ENCODE measurements at places on chromosomes 2 and 18.

- peak; percentile 27 for DNase-seq
Observed at GRCh38 chr2:45888167-45888566, 236.7 kb downstream of the PRKCE start.

DNA sequence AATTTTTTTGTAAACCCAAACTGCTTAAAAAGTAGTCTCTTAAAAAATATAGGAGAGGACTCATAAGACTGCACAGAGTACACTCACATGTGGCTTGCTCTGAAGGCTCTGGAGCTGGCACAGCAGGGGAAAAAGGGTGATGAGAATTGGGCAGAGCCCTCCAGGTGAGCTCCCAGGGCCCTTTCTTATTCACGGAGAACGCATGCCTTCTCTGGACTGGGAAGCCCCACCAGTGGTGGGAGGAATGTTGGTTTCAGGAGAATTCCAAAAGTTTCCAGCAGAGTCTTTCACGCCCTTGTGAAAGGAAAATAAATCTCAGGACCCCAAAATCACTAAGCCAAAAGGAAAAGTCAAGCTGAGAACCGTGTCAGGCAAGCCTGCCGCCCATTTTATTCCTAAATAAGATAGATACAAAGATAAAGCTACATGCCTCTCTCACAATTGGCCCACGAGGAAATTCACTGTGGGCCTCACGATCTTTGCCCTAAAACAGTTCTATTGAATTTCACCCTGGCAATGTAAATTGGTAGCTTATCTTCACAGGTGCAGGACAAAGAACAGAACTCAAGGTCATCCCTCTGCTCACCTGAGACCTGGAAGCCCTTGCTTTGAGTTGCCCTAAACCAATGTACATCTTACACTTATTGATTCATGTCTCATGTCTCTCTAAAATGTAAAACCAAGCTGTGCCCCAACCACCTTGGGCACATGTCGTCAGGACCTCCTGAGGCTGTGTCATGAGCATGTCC, 15.5 kb upstream of the MC5R start:
- DNase-seq = no peak

DNA sequence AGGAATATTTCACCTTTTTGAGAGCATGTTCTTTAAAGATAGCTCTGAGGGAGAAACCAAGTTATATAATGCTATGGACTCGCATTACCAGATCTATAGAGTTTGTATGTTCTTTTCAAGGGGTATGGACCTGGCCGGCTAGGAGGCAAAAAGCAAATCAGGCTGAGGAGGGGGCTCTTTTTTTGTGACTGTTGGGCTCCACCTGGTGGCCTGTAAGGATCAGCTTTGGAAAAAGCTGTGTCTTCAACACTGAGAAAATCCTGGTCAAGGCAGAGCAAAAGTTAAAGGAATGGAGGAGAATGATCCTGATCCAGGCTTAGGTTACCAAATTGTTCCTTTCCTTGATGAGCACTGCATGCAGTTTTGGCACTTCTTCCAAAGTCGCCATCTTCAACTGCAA, 180.5 kb downstream of the DIS3L2 start:
- peak; percentile 46 for DNase-seq

DNA sequence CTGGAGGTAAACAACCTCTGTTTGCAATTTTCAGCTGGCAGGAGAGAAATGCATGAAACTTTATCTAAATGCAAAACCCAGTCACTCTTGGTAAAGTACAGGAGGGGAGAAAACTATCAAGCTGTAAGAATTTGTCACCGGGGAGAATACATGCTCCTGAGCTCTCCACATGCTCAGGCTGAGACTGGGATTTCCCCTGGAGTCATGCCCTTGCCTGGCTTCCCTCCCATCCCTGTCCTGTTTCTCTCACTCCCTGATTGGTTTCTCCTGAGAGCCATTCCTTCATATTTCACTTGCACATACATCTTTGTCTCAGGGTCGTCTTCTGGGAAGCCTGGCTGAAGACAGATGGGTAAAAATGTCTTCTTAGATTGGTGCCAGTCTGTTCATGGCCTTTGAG, 52.9 kb upstream of the SPATS2L start:
- peak; percentile 28 for DNase-seq

DNA sequence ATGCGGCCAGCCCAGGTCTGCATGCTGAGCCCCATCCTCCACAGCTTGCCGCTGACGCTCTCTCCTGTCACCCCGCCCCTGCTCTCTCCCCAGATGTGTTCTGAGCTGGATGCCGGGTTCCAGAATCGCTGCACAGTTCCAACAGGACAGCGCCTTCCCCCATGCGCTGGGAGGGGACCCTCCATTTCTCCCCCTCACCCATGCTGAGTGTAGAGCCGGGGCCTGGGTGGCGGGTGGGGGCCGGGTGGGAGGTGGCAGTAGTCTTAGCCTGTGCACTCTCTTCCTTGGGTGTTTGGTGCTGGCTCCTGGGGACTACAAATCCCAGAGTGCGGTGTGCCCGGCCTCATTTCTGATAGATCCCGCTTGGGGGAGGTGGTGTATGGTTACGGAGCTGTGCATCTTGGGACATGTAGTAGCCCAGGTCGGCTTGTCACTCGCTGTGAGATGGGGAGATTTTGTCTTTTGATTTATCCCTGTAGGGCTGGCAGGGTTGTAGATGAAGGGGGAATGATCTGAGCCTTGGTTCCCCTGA, 6.8 kb downstream of the DNAJB2 start:
- DNase-seq = peak; percentile 68

DNA sequence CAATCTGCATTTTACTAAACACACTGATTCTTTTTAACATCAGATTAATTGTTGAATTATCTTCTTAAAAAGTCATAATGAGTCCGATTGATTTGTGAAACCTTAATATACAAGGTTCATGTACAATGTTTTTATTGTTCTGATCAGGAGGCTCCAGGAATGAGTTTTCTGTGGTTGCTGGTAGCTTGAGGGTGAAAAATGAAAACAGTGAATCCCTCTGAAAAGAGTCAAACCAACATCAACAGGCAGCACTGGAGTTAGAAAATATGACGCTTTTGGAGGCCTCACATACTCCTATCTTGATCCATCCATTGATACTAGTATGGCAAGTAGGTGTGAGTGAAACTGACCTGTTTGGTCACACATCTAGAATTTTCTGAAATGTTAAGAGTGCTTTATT, 216.3 kb upstream of the ETAA1 start:
- no peak for DNase-seq

DNA sequence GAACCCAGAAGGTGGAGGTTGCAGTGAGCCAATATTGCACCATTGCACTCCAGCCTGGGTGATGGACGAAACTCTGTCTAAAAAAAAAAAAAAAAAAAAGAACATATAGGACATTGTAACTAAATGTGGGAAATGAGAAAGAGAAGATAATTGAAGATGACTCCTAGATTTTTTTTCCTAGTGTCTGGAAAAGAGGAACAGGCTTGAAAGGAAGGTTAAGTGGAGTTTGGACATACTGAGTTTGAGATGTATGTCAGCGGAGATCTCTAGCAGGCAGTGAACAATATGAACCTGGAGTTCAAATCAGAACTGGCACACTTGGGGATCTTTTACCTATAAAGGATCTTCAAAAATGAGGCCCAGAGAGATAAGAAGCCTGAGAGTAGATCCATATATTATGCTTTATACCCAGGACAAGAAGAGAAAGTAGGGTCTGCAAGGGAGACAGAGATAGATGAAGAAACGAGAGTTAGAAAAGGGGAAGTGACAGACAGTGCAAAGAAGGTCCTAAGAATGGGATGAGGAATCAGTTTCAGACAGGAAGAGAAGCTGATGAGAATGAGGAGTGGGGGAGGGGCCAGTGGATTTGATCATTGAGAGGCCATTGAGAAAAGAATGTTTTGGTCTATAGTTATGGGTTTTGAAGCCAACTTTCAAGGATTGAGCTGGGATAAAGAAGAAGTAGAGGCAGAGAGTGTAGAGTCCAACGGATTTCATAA, 46.9 kb upstream of the CD28 start:
- no peak for DNase-seq

DNA sequence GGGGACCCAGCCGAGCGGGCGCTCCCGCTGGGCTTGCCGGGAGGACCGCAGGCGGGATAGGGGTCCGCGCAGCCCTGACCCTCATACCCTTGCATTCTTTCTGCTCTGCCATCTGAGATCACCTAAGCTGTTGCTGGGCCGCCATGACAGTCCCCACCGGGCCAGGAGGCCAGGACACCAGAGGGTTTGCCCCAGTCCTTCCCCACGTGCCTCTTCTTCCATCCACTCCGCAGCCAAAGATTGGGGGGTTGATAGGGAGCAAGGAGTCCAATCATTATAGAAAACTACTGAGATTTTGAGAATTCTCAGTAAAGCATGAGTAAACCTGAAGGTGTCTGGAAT, 453 bp upstream of the GRB14 start:
- DNase-seq = peak; percentile 20

GRCh38 chr2:64463781-64464180, 9.8 kb downstream of the LGALSL start:
- DNase-seq = peak; percentile 84

DNA sequence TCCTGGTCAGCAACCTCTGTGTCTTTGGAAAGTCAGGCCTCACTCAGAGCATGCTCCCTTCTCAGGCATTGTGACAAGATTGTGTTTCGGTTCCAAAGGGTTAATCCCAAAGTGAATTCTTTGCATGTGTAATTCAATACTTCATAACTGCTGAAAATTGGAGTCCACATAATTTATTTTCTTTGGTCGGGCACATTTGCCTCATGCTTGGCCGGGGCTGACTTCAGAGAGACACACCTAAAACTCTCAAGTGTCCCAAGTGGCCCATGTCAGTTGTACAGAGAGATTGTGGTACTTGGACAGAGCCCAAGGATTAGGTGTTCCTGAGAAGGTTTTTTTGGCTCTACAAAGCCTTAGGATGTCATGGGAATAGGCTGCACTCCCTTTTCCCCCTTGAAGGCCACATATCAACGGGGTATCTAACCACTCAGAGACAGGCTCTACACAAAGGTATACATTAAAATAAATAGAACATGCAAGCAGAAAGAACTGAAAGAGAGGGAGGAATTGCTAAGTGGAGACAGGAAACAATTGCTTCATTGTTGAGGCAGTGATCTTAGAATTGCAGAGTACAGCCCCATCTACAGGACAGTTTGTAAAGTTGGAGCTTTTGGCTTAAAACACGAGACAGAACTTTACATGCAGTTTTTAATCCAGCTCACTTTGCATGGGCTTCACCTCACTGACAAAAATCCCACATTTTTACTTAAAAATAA, 1232.3 kb upstream of the ZEB2 start:
- DNase-seq = peak; percentile 93

DNA sequence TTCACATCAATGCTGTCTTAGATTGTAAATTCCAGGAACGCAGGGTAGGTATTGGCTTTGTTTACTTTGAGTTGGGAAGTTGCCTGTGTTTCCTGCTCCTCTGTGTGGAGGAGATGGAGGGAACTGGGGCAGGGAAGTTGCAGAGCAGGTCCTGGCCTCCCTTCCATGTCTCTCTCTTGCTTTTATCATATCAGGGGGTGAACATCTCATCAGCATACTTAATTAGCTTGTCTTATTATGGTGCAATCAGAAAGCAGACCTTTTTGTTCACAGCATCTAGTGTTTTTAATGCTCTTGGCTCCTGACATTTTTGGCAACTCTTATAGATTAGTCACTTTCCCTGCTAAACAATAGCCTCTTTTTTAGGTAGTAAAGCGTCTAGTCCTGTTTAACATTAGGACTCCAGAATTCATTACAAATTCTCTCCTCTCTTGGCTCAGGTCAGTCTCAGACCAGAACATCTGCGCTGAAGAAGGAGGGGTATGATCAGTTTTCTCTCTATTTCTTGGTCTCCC, 11.5 kb upstream of the DIPK1C start:
- DNase-seq = peak; percentile 25

DNA sequence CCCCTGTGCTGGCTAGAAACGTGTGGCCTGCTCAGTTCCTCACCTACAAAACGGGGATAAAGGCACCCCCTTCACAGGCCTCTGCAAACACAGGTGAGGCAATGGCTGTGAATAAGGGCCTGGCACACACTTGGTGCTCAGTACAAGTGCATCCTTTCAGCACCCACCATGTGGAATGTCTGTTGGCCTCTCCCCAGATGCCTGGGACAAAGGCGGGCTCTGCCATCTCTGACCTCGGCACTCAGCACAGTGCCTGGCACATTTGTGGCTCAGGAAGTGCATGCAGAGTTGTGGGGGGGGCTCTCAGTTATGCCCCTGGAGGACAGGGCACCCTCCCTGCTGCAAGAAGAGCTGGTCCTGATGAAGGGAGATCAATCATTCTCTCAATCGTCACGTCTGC, 224.6 kb upstream of the RAB6C start:
- no peak for DNase-seq

DNA sequence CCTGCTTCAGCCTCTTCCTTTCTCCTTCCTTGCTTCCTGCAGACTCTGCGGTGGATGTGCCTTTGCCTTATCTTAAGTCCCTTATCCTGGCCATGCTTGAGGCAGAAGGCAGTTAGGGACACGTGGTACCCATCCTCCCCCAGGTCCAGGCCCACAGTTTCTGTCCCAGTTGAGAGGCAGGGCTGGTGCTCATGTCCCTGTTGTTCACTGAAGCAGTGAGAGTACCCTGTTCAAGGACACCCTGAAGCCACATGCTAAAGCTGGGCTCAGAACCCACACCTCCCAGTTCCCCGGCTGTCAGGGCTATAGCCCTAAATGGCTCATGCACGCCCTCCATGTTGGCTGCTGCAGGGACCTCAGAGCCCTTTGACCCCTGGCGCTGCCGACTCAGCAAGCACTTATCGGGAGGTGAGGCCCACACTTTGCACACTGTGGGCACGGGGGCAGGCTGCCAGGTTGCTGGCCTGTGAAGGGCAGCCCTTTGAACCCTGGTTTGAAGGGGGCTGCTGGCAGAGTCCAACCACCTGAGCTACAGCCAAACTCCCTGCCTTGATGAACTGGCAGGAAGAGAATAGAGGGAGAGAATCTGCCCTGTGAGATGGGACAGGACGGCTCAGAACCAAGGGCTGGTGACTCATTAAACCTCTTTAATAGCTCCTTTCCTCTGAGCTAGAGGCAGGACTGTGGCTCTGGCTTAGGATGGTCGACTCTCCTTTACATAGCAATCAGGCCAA, 6.3 kb downstream of the KHK start:
- no peak for DNase-seq

- peak; percentile 84 for DNase-seq
Observed at GRCh38 chr2:15674637-15675455, 83.2 kb downstream of the DDX1 start.

All from MCF 10A (cell line).